ENCODE measurements at places on chromosomes 1 and 21. TPM values are rescaled to one million over a fixed set of nuclear protein-coding genes. Genes with fewer than 3 reads are reported as not detected.
A peak's percentile ranks its signal among the peaks of the same experiment; 100 is the strongest.

DNA sequence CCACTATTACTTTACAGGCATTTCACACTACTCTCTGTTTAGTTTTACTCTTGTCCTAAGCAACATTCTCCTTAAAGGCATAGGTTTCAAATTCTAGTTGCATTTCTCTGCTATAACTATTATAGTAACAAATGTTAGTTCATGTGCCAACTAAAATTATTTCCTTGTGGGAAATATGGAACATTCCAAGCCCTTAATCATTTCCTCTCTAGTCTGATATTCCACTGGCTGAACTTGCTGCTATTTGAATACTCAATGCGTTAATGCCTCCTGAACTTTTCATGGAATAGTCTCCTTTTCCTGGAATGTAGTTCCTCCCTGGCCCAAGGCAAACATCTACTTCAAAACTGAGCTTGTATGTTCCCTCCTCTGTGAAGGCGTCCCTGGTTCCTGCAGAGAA, 19.3 kb upstream of the TBX19 start:
- no peak for DNase-seq

DNA sequence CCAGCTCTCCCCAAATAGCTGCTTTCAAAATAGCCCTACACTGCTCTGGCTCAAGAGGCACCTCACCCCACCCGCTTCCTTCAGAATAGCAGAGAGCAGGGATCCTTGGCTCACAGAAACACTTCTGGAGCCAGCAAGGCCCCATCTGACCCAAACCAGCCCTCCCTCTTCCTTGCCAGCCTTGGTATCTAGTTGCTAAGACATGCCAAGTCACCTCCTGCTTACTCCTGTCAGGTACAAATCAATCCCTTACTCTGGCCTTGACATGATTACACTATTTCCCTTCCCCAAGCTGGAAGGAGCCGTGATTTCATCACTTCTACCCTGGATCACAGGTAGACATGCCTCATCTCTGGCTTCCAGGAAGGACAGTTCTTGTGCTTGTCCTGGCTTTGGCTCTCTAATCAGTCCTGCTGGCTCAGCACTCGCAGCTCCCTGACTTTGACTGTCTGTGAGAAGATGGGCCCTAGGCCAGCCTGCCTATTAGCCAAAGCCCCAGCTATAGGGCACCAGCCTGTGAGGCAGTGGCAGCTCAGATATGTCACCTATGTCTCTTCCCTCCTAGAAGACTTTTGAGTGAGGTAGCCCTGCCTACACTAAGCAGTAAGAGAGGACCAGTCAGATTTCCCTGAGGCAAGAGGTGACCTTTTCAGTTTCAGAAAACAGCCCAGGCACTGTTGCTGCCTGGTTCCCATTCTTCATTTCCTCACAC, 8.9 kb upstream of the MUTYH start:
- peak; percentile 74 for DNase-seq

The ARTN gene
- 0.05 TPM for polyA plus RNA-seq

GRCh38 chr1:51063121-51063520, 38.9 kb upstream of the C1orf185 start:
- no peak for DNase-seq

GRCh38 chr1:8359617-8360481, 41.9 kb downstream of the SLC45A1 start:
- DNase-seq: peak; percentile 61

- DNase-seq: peak; percentile 85
Measured at GRCh38 chr1:26541816-26542711, 12.5 kb downstream of the RPS6KA1 start.

- no peak for DNase-seq
Measured at GRCh38 chr1:101178688-101179491, 57.9 kb upstream of the S1PR1 start.

The ZFP69 gene
- 0.51 TPM for polyA plus RNA-seq

DNA sequence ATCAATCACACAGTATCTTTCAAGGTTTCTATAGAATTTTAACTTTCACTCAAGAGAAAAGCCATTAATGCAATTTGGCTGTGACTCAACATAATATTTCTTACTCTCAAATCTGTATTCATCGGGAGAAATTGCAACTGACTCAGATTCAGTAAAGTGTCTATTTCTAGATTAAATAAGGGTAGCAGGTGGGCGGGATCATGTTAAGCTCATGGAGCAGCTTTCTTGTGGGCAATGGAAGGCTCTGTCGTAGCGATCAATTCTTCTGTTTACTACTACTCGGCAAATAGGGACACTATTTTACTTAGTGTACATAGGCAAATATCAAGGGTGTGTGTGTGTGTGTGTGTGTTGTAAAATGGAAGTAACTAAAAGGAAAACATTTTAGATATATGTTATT, 423.6 kb upstream of the NEGR1 start:
- no peak for DNase-seq

DNA sequence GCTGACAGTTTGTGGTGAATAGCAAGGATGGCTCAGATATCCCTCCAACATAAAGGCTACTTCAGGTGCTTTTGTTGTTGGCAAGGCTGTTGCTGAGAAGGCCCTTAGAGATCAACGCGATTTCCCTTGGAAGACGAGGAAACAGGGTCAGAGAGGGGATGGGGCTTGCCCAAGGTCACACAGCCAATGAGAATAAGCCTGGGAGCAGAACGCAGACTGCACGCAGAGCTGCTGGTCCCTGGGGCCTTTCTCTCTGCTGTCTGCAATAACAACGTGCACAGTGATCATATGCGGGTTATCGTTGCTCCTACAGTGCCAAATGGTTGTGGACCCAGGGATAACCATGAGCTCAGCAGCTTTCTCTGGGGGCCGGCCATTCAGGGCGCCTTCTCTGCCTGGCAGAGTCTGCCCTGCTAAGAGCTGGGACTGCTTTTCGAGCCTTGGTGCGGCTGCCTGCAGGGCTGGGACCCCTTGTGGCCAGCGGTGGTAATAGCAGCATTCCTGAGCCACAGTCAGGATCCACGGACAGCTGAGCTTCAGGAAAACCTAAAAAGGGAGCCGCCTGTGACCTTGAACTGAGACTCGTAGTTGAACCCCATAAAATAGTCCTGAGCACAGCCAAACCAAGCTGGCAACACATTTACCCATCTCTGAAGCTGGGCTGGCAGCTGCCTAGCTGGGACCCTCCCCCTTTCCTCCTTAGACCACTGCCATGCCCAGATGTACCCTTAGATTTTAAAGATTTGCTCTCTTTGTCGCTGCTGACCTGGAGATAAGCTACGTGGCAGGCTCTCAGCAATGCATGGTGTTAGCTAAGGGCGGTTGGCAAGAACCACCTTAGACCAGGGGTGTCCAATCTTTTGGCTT, 39.8 kb downstream of the HTR6 start:
- DNase-seq: peak; percentile 67

The CCDC18 gene
- 4.0 TPM for polyA plus RNA-seq

The S1PR1 gene
- polyA plus RNA-seq: 21.9 TPM

The OPTC gene
- not detected for polyA plus RNA-seq

The NES gene
- polyA plus RNA-seq: 23.8 TPM

GRCh38 chr1:58190267-58190988, 356.1 kb downstream of the OMA1 start:
- no peak for DNase-seq

DNA sequence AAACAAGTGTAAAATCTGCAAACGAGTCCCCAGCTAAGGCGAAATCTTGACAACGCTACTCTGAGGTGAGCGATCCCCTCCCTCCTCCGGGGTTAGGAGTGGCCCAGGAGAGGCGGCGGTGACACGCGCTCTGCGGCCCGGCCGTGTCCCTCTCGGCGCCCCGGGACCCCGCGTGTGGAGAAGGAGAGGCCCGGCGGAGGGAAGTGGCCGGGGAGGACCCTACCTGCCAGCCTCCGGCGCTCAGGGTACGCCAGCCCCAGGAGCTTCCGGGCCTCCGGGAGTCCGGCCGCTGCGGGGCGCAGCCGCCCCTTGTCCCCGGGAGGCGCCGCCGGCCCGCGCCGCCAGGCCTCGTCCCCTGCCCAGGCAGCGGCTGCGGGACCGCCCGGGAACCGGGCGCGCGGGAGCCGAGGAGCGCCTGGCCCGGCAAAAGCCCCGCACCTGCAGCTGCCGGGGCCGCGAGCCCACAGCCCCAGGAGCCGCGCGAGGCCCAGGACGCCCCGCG, 543 bp downstream of the ABCB10 start:
- DNase-seq: peak; percentile 73

DNA sequence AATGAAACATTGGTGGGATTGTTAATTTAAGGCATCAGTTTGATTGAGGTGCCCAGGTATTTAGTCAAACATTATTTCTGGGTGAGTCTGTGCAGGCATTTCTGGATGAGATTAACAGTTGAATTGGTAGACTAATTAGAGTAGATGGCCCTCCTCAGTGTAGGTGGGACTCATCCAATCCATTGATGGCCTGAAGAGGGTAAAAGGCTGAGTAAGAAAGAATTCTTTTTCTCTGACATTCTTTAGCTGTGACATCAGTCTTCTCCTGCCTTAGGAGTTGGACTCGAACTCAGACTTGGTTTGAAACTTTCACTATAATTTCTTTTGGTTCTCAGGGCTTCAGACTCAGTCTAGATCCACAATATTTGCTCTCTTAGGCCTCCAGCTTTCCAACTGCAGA, 59.6 kb upstream of the ADAMTS5 start:
- no peak for DNase-seq

- no peak for DNase-seq
Measured at GRCh38 chr1:210686841-210687240, 358.1 kb downstream of the HHAT start.

The OLIG2 gene
- polyA plus RNA-seq: not detected

The SERTAD4 gene
- 0.12 TPM for polyA plus RNA-seq

- no peak for DNase-seq
Measured at GRCh38 chr21:45592208-45592619, 50.0 kb upstream of the SLC19A1 start.

The BTG2 gene
- polyA plus RNA-seq: 60.4 TPM

The TPTE gene
- not detected for polyA plus RNA-seq

DNA sequence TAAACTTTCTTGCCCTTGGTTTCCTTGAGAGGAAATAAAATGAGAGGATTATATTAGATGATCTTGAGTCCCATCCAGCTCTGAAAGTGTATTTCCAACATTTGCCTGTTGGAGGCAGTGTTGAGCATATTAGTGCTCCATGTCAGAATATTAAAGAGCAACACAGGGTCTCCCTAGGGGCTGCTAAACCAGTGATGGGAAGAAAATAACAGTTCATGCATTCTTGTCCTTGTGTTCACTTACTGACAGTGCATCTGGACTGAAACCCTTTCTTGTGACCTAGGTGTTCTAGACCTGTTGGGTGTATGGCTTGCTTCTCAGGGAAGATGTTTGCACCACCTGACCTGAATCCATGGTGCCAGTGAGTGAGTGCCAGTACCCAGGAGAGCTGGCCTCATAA, 124.7 kb upstream of the KIAA0040 start:
- no peak for DNase-seq

GRCh38 chr1:113363935-113364334, 26.4 kb upstream of the MAGI3 start:
- no peak for DNase-seq

DNA sequence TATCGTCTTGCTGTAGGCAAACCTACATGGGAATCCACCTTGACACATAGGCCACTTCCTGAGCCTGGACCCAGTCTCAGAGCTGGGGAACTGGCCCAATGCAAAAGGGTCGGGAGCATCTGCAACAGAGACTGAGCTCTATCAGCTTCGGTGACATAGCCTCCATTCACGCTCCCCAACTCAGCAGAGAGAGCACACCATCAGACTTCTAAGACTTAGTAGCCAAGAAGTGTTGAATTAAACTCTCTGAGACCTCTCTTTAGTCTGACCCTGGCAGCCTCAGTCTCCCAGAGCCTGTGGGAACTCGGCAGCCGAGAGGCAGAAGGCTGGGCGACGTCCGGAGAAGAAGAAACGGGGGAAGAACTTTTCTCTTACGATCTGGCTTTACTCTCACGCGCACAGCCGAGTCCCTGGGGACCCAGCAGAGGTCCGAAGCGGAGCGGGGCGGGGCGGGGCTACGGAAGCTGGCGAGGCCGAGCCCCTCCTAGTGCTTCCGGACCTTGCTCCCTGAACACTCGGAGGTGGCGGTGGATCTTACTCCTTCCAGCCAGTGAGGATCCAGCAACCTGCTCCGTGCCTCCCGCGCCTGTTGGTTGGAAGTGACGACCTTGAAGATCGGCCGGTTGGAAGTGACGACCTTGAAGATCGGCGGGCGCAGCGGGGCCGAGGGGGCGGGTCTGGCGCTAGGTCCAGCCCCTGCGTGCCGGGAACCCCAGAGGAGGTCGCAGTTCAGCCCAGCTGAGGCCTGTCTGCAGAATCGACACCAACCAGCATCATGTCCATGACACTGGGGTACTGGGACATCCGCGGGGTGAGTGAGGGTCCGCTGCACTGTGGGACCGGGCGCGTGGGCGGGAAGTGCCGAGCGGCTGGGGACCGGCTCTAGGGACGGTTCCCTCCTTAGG, at the start of gene GSTM4:
Gene GSTM4, plus strand, starts transcription at position 485 of the 905 bp plus-strand sequence. Its CDS starts 291 bp downstream, at position 776.
- peak; percentile 89 for DNase-seq

GRCh38 chr1:113905435-113905861, 322 bp downstream of the DCLRE1B start:
- DNase-seq: no peak

The UTS2 gene
- polyA plus RNA-seq: not detected

GRCh38 chr1:74571891-74572290, 59.5 kb upstream of the LRRC53 start:
- DNase-seq: no peak

- no peak for DNase-seq
Measured at GRCh38 chr1:36176106-36176949, 20.4 kb downstream of the MAP7D1 start.

The INTS7 gene
- polyA plus RNA-seq: 12.7 TPM

- DNase-seq: no peak
Measured at GRCh38 chr1:175599212-175599705, 144.1 kb downstream of the TNR start.

The PDPN gene
- 38.4 TPM for polyA plus RNA-seq
